ENCODE measurements at places on chromosomes 2 and 18.

GRCh38 chr2:112877423-112877822 is 33.5 kb upstream of the IL37 start:
- DNase-seq = no peak

DNA sequence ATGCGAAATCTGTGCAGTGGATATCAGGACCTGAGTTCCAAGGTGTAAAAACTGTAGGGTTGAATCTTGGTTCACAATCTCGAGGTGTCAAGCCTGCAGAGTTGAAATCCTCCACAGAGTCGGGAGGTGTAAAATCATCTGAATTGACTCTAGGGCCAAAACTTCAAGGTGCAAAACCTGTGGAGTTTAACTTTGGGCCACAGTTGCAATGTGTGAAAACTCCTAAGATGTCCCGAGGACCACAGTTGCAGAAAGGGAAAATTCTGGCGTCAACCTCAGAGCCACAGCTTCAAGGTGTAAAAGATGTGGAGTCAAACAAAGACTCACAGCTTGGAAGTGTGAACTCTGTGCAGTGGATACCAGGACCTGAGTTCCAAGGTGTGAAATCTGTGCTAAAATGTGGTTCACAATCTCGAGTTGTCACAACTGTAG is 9.8 kb upstream of the ZNF512 start:
- DNase-seq = no peak

GRCh38 chr2:178223806-178224205 is 29.5 kb downstream of the OSBPL6 start:
- no peak for DNase-seq

DNA sequence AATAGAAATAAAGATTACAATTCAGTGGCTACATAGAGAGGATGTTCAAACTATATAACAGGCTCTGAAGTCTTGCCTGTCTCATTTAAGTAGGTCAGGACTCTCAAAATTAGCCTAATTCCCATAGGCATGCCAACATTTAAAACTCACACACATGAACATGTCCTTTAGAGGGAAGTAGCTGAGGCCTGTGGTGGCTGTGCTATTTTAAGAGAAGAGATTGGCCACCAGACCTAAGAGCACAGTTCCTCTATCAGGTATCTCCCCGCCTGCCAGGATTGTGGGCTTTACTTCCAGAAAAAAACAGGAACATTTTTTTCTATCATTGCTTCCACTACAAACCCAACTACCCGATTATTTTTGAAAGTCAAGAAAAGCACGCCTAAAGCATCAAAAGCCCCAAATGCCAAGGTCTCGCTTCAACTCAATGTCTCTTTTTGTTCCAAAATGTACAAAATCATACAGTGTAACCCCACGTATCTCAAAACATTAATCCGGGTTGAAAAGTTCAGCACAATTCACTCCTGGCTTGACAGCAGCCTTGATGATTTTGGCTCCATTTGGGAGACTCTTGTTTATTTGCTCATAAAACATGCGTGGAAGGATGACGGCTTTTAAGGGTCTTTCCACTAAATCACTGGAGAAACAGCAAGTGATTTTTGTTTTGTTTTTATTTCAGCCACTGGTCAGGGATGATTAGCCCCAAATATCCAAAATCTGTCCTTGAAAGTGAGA is 15.3 kb downstream of the FHL2 start:
- DNase-seq = no peak

DNA sequence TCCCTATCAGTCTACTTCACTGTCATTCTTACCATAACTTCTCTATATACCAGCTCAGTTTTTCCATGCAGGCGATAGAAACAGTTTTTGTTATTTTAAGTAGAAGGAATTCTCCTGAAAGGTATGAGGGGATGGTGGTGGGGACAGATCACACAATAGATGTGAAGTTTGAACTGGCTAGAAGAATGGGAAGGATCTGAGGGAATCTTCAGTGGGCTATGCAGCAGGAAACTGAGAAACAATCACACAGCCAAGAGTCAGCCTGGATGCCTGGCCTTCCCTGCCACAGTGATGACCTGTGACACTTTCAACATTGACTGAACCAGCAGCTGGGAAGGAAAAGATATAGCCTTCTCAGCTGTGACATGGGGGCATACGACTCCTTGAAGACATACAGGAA is 329.1 kb upstream of the GULP1 start:
- DNase-seq = no peak

DNA sequence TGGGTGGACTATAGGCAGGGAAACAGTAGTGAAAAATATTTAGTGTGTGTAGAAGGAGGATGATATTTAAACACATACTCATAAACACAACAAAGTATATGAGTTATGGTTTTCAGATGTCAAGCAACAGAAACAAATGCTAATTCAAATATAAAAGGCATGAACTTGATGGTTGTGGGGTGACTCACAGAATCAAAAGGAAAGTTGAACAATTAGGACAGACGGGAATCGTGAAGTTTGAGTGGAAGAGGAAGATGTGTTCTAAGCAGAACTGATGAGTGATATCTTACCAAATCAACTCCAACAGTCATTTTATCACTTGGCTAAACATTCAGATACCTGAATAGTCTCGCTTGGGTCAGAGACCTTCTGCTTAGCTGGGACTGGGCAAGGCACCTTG is 53.6 kb upstream of the ITGA6 start:
- no peak for DNase-seq

GRCh38 chr18:13910986-13911385 is 4.3 kb downstream of the MC2R start:
- no peak for DNase-seq

DNA sequence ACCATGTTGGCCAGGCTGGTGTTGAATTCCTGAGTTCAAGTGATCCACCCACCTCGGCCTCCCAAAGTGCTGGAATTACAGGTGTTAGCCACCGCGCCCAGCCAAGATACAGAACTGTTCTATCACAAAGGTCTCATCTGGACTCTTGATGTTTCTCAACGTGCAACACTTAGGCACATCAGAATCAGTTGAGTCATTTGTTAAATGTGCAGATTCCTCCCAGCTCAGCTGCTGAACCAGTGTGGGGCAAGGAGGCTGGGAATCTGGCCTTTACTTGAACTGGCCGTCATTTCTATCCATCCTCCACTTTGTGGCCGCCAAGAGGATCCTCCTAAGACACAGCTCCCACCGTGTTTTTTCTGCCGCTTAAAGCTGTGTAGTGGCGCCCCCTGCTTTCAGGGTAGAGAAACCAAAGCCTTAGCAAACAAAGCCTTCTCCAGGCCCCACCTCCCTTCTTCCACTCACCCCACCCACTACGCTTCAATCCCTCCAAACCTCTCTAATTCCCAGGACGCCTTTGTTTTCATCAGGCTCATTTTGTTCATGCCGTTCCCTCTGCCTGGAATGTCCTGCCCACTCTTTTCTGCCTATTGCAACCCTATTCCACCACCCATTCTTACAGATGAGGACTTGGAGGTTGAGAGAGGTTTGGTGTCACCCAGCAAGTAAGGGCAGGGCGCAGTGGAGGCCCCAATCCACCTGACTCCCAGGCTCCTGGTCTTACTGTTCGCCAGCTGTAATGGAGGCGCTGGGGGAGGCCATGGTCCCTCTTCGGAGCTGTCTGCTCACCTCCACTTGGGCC is 776 bp upstream of the SPEG start:
- DNase-seq = peak; percentile 43

- no peak for DNase-seq
These were observed 124.8 kb upstream of the RMDN2 start for GRCh38 chr2:37800176-37800858.

GRCh38 chr18:73509460-73509859 is 638.2 kb downstream of the FBXO15 start:
- no peak for DNase-seq

- no peak for DNase-seq
These were observed 2.8 kb downstream of the TMEM150A start for GRCh38 chr2:85599468-85600234.

DNA sequence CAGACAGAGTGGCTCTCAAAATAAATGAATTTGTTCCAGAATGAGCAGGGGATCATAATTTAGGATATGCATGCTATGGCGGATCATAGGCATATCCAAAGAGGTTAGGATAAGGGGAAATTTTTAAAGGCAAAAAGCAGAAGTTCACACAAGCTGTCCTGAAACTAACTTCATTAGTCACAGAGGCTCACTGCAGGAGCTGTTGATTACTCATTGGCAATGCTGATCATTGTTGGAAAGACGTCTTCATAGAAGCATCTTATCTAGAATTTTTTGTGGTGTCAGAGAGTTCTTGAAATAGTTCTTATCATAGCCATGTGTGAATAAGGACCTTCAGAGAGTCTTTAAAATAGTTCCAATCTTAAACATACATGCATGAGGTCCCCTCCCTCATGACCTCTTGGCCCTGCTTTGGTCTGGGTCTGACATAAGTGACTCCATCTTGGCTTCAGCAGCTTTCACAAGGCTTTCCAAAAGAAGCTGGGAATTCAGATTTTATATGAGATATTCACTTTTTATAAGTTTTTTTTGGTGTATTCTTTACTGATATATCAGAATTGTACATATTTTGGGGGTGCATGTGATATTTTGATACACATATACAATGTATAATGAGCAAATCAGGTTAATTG is 7.5 kb upstream of the CCDC195 start:
- no peak for DNase-seq

GRCh38 chr2:28391564-28392296 is 928 bp upstream of the FOSL2 start:
- peak; percentile 37 for DNase-seq

DNA sequence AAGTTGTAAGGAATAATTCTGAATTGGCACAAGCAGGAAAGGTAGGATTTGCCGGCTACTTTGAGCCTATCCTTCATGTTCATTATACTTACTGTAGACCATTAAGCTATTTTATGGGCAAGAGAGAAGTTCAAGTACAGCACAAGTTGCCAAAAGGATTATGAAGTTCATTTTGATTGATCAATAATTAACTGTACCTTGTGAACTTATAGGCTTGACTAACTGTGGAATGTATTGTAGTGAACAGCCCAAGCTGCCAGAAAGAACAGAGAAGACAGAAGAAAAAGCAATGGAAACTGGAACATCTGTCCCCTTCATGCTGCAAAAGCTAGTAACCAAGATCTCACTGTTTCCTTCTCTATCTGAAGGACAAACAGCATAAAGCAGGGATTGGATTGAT is 810.1 kb upstream of the ZEB2 start:
- DNase-seq = no peak

- no peak for DNase-seq
These were observed 94.5 kb downstream of the LAMA1 start for GRCh38 chr18:7023063-7023580.

DNA sequence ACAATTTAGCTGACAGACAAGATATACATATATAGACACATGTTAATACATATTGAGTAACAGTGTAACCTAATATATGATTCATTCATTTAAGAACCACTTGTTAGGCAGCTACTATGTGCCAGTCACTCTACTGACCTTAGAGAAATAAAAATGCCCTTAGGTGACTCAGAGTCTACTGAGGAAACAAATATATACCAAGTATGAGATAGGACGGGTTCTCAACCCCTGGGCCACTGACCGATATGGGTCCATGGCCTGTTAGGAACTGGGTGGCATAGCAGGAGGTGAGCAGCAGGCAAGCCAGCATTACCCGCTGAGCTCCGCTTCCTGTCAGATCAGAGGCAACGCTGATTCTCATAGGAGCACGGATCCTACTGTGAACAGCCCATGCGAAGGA is 14.8 kb downstream of the STRN start:
- DNase-seq = no peak

GRCh38 chr2:550860-551567 is 126.2 kb downstream of the TMEM18 start:
- no peak for DNase-seq

DNA sequence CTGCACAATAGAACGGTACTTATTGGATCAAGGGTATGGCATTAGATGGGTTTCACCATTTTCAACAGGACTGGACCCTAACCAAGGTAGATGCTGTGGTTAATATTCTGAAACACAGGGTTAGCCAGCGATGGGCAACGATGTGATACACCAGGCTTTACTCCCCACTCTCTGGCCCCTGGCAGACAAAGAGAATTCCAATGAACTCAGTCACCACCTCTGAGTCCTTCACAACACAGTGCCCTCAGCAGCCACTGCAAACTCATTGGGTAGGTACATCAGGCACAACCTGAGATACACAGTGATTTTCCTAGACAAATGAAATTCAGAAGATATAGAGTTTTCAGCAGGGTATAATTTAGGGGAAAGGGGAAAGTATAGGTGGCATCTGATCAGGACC is 634.5 kb downstream of the ZEB2 start:
- DNase-seq = no peak

DNA sequence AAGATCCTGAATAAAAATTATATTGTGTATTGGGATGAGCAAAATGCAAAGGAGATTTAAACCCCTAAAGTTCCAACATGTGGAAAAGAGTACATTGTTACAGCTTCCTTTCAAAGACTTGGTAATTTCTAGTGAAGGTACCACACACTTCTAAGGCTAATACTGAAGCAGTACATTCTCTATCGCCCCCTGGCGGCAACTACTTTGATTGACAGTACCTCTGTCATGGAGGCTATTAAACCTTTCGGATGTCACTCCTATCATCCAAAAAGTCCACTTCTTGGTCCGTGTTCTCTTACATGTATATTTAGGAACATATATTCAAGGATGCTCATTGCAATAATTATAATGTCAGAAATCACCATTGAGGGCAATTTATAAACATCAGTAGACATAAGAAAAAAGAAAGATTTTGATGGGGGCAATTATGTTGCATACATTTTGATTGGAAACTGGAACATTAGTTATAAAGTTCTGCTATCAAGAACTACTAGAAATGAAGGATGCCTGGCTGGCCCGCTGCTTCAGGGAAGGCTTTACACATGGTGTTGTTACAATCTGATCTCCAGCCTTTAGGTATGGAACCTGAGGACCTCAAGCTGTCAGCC is 601.6 kb downstream of the CPS1 start:
- DNase-seq = peak; percentile 56

GRCh38 chr2:219615894-219616293 is 11.5 kb upstream of the SLC4A3 start:
- no peak for DNase-seq

DNA sequence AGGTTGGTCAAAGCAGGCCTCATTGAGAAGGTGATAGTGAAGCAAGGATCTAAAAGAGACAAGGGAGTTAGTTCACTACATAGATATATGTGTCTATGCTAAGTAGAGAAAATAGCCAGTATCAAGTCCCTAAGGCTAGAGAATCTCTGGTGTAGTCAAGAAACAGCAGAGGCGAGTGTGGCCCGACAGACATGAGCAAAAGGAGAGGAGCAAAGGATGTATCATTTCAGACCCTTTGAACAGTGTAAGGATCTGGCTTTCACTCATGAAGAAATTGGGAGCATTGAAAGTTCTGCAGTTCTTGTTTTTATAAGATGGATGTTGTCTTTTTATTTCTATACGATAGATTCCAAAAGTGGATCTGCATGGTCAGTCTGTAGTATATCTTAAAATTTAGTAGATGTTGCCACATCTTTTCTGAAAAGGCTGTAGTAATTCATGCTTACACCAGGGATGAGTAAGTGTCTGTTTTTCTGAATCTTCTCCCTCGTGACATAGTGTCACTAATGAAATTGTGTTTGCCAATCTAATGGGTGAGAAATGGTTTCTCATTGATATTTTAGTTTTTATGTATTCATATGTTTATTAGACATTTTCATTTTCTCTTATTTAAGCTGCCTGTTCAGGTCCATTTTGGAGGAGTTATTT is 18.8 kb downstream of the SP100 start:
- DNase-seq = no peak

GRCh38 chr18:63301434-63301833 is 18.1 kb downstream of the BCL2 start:
- DNase-seq = no peak

Measured in NCI-H1694 treated with DMSO at 0.1 percent for 48 hours (cell line).